ENCODE measurements at places on chromosomes 16 and 17.

GRCh38 chr17:31915456-31916100, 14.1 kb upstream of the UTP6 start:
- no peak for DNase-seq

DNA sequence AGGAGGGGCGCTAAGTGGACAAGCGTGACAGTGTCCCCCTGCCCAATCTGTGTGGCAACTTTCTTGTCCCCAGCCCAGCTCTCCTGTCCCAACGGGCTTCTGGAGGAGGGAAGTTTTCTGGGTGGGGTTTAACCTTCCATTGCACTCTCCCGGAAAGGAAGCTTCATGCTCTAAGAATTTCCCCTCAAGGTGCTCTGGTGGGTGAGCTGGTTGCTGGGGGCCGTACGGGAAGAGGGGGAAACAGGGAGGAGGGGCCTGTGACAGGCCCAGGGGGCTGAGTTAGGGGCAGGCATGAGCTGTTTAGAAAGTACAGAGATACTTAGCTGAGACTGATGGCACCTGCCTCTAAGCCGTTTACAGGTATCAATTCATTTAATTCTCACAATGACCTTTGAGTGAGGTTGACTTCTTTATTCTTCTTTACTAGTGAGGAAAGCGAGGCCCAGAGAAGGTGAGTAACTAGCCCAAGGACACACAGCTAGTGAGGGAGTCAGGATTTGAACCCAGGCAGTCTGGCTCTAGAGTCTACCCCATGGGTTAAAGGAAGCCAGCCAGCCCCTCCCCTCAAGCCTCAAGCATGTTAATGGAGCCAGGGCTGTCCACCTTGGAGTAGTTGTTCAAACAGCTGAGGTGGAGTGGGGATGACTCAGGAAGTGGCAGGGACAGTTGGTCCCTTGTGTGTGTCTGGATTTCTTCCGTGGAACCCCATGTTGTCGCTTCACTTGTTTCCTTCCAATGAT, 18.9 kb downstream of the ADGRG1 start:
- no peak for DNase-seq

- DNase-seq = no peak
Measured at GRCh38 chr17:58136669-58137279, 11.4 kb upstream of the OR4D1 start.

GRCh38 chr16:67966549-67967182, 1.8 kb downstream of the SLC12A4 start:
- DNase-seq = no peak

- DNase-seq = no peak
Measured at GRCh38 chr17:80424261-80424660, 9.3 kb downstream of the ENDOV start.

Measured in amniotic stem cell (primary cell).